ENCODE measurements at places on chromosomes 12 and 14. TPM values are rescaled to one million over a fixed set of nuclear protein-coding genes. Genes with fewer than 3 reads are reported as not detected.

The SPTB gene
- polyA plus RNA-seq = 15.4 TPM

The AEBP2 gene
- 64.5 TPM for polyA plus RNA-seq

The NTN4 gene
- polyA plus RNA-seq = 99.8 TPM

The APOF gene
- 0.08 TPM for polyA plus RNA-seq

The SRRM4 gene
- 0.02 TPM for polyA plus RNA-seq

The YAF2 gene
- polyA plus RNA-seq = 29.0 TPM

The MAGOHB gene
- 43.7 TPM for polyA plus RNA-seq

The OASL gene
- polyA plus RNA-seq = 0.10 TPM

The ALX1 gene
- polyA plus RNA-seq = 26.5 TPM

The RAD51AP1 gene
- polyA plus RNA-seq = 44.4 TPM

The SERPINA10 gene
- 0.23 TPM for polyA plus RNA-seq

The GYS2 gene
- 0.17 TPM for polyA plus RNA-seq

The SYNE2 gene
- 158 TPM for polyA plus RNA-seq

GRCh38 chr12:18799561-18799960 lies 61.6 kb downstream of the CAPZA3 start:
- no peak for DNase-seq

- no peak for DNase-seq
Measured at GRCh38 chr12:112322882-112323547, 59.2 kb downstream of the HECTD4 start.

DNA sequence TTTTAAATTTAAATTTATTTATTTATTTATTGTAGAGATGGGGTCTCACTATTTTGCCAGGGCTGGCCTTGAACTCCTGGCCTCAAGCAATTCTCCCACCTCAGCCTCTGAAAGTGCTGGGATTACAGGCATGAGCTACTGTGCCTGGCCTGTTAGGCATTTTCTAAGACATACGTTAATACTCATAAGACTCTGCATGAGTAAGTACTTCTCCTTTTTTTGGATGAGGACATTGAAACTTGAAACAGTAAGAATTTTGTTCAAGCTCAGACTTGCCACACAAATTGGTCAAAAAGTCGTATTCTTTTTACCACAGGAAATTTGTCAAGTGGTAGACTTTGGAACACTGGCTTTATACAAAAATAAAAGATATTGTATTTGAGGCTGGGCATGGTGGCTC lies 187.4 kb upstream of the RASSF8 start:
- DNase-seq = no peak

- DNase-seq = no peak
Measured at GRCh38 chr12:102571889-102572288, 91.5 kb upstream of the IGF1 start.

GRCh38 chr12:58458102-58458501 lies 462.2 kb downstream of the LRIG3 start:
- no peak for DNase-seq

DNA sequence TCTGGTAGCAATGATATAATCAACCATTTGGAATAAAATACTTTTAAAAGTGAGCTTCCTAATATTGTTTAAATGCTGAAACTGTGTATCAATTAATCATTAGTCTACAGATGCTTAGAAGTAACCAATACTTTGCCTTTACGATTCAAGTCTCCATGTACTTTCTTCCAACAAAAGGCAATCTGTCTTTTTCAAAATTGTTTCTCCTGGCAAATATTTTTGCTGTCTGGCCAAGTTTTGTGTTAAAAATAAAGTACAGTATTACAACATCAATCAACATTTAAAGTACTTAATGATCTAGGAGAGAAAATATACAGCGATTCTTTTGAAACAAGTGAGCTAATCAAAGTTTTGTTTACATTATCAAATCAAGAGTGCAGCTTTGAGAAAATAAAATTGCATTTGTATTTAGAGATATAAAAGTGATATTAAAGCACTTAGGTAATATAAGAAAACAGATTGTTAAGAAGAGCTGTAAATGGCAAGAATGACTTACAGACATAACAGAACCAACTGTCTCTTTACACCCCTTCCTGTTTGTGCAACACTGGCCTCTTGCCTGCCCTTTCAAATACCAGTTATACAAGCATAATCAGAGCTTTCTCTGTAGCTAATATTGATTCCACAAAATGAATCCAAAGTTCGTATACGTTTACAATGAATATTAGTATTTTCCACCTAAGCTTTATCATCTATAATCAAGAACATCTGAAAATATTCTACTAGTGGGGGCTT lies 38.2 kb upstream of the FBLN5 start:
- DNase-seq = no peak

- peak; percentile 20 for DNase-seq
Measured at GRCh38 chr12:74538491-74539258, 1.0 kb downstream of the ATXN7L3B start.

- DNase-seq = no peak
Measured at GRCh38 chr12:8596561-8596960, 16.1 kb downstream of the AICDA start.

DNA sequence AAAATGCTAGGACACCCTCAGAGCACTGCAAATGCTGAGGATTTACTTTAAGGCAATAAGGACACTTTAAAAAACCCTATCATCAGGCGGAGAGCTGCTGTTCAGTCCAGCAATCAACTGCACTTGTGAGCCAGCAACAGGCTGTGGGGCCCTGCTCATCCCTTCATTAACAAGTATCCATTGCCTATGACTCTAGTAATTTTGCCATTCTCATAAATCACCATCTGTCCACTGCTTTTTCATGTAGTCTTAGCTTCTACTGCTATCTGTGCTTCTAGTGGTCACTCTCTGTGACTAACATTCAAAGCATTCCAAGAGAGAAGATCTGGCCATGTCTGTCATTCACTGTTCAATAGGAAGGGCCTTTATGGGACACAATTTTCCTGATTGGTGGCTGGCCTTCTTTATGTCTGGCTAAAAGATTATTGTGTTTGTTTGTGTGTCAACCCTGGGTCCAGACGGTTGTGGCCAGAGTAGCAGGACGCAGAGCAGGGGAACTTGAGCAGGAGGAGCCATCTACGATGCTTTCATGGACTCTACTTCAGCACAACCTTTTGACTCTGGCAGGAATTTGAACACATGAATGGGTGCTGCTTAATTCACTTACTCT lies 3.6 kb upstream of the KRAS start:
- no peak for DNase-seq

- DNase-seq = no peak
Measured at GRCh38 chr12:46082490-46083200, 92.3 kb upstream of the SCAF11 start.

DNA sequence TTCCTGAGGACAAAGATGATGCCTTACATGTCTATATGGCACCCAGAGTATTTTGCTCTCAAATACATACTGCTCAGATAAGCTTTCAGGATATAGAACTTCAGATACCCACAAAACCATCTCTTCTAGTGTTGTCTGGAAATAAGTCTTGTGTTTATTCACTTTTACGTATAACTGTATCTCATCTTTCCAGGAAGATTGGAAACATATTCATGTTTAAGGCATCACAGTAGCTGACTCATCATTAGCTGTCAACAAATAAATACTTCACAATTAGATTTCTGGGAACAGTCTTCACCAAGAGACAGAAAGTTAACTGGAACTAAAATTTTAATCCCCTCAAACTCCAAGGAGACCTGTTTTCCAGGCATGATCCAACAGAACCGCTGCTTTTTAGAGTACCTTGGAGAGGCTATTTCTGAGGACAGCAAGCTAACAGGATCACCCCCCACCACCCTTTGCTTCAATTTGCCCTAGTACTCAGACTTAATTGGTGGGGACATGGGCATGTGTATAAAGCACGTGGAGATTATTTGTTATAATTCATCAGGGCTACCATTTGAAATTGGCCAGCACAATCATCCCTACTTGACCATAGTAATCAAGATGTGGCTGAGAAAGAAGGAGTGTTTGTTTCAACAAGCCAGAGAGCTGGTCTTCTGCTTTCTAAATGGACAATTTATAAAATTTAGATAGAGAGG lies 129.3 kb upstream of the HIF1A start:
- no peak for DNase-seq

DNA sequence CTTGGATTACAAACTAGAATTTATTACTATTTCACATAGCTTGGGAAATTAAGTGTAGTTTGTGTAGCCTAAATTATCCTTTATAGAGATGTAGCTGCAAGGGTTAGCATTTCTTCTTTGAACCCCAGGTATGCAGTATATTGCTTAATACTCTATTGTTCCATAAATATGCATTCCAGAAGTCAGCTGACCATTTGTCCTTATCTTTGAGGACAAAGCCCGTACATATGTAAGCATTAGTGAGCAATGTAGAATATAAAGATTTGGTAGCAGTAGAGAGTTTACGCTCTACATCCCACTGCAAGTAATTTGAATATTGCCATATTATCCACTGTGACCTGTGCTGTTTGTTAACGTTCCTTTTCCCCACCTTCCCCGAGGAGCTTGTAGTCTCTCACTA lies 26.9 kb downstream of the PPM1A start:
- no peak for DNase-seq

- no peak for DNase-seq
Measured at GRCh38 chr12:93019975-93020630, 91.0 kb upstream of the EEA1 start.

- no peak for DNase-seq
Measured at GRCh38 chr14:35480119-35480769, 53.7 kb upstream of the INSM2 start.

GRCh38 chr12:20404576-20405346 lies 36.4 kb downstream of the PDE3A start:
- no peak for DNase-seq

DNA sequence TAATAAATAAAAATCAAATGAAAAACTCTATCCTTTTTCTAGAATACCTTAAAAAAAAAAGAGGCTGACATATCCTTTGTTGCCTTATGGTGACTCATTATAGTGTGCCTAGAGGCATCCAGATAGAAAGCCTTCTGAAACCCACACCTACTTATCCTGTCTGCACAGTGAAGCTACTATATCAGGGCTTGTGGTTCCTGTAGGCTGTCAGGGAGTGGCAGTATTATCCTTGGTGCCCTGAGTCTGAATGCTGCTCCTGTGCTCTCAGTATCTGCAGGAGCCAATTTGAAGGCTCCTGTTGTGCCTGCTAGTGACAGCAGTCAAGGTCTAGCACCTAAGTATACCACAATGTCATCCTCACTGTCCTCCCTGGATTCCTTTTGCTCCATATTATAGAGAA lies 168.4 kb upstream of the AVPR1A start:
- DNase-seq = no peak

- no peak for DNase-seq
Measured at GRCh38 chr14:76938092-76938500, 90.4 kb downstream of the IRF2BPL start.

GRCh38 chr12:47087088-47087688 lies 7.4 kb upstream of the AMIGO2 start:
- no peak for DNase-seq

DNA sequence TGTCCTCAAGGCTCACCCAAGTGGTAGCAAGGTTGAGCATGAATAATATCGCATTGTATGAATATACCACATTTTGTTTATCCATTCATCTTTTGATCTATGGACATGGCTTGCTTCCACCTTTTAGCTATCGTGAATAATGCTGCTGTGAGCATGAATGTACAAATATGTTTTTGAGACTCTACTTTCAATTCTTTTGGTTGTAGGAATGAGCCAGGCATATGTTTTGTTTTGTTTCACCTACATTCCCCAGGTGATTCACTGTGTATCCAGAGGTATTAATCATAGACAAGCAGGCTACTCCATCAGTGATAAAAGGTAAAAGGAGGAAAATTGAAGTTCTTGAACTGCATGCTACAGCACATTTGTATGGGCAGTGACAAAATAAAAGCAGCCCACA lies 35.8 kb downstream of the CDKL1 start:
- no peak for DNase-seq

- no peak for DNase-seq
Measured at GRCh38 chr14:22489244-22489545, 99.8 kb downstream of the DAD1 start.

DNA sequence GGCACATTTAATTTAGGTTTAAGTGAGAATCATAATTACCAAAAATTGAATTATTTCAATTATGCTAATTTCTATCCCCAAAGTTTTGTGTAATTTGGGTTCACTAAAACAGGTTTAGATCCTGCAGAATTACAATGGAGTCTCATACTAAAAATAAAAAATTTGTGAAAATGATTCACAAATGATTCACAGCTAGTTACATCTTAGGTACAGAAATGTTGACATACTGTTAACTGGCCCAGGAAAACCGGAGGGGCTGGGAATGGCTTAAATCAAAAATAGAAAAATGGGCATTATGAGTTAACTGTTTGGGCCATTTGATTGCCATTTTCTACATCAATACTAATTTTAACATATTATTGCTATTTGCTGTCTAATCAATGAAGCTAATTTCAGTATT lies 76.1 kb downstream of the RMST start:
- DNase-seq = no peak

- no peak for DNase-seq
Measured at GRCh38 chr12:46547421-46548354, 175.1 kb upstream of the SLC38A2 start.

GRCh38 chr12:6345319-6346091 lies 3.6 kb upstream of the TNFRSF1A start:
- no peak for DNase-seq
